GM23248 (cell line): ENCODE measurements at places on chromosomes 12 and 14. TPM values are rescaled to one million over a fixed set of nuclear protein-coding genes. Genes with fewer than 3 reads are reported as not detected.

GRCh38 chr12:52584156-52584682 is 10.6 kb upstream of the KRT74 start:
- H3K4me1 ChIP-seq = no peaks in the 10 kb centered on the region
- no peak overlapping the region for H3K4me3 ChIP-seq
- no peak for DNase-seq
- no peak overlapping the region for H3K27ac ChIP-seq
- peaks cover 12% of the 10 kb centered on the region for H3K27me3 ChIP-seq

- H3K4me1 ChIP-seq = no peaks in the 10 kb centered on the region
- H3K36me3 ChIP-seq = no peaks in the 10 kb centered on the region
- peak; percentile 38 for DNase-seq
- no peaks in the 10 kb centered on the region for H3K27me3 ChIP-seq
- H3K4me3 ChIP-seq = no peak overlapping the region
Measured at GRCh38 chr14:64209444-64210131, 84.6 kb downstream of the ESR2 start.

- no peaks in the 10 kb centered on the region for H3K27me3 ChIP-seq
- peak; percentile 64 for DNase-seq
- peaks cover 33% of the 10 kb centered on the region for H3K36me3 ChIP-seq
Measured at GRCh38 chr12:53674977-53675700, 744 bp downstream of the ATP5MC2 start.

DNA sequence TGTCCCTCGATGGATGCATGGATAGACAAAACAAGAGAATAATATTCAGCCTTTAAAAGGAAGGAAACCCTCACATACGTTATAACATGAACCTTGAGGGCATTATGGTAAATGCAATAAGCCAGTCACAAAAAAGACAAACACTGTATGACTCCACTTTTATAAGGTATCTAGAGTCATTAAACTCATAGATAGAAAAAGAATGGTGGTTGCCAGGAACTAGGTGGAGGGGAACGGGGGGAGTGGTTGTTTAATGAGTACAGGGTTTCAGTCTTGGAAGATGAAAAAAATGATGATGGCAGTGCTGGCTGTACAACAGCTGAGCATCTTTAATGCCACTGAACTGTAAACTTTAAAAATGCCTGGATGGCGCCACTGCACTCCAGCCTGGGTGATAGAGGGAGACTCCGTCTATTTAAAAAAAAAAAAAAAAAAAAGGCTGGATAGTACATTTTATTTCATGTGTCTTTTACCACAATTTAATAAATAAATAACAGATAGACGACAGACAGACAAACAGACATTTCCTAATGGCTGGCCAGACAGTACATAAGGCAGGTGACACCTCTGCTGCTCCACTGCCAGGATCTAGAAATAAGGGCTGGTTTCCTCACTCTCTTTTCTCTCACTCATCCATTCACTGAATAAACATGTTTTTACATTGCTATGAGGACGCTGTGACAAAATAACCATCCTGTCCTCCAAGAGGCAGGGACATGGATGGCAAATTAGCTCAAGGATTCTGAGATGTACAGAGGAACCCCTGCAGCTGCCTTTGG is 118.8 kb downstream of the FOXN3 start:
- H3K4me3 ChIP-seq = no peak overlapping the region
- DNase-seq = no peak
- H3K27ac ChIP-seq = no peak overlapping the region
- no peaks in the 10 kb centered on the region for H3K27me3 ChIP-seq
- no peaks in the 10 kb centered on the region for H3K36me3 ChIP-seq

GRCh38 chr12:118682656-118683055 is 298.7 kb upstream of the SRRM4 start:
- DNase-seq = no peak
- H3K27me3 ChIP-seq = no peaks in the 10 kb centered on the region
- H3K27ac ChIP-seq = no peak overlapping the region
- no peaks in the 10 kb centered on the region for H3K36me3 ChIP-seq
- no peak overlapping the region for H3K4me3 ChIP-seq
- no peaks in the 10 kb centered on the region for H3K4me1 ChIP-seq

TCL1A gene
- polyA plus RNA-seq = not detected in 2 replicates

SCNN1A gene
- polyA plus RNA-seq = 0.25 and 0.59 TPM in 2 replicates

SLC25A3 gene
- polyA plus RNA-seq = 472 and 480 TPM in 2 replicates

FGF6 gene
- not detected in 2 replicates for polyA plus RNA-seq

BRAP gene
- polyA plus RNA-seq = 17.0 and 18.7 TPM in 2 replicates

HOXC4 gene
- polyA plus RNA-seq = 2.3 and 3.1 TPM in 2 replicates

EFS gene
- polyA plus RNA-seq = 3.9 and 4.2 TPM in 2 replicates
